Stimulated activated CD4-positive, alpha-beta T cell treated with anti-CD3 and anti-CD28 coated beads, Interleukin-15, amount 100 ng/mL, for 24 hours (primary cell): ENCODE measurements at places on chromosomes 16 and 17.
A peak's percentile ranks its signal among the peaks of the same experiment; 100 is the strongest.

DNA sequence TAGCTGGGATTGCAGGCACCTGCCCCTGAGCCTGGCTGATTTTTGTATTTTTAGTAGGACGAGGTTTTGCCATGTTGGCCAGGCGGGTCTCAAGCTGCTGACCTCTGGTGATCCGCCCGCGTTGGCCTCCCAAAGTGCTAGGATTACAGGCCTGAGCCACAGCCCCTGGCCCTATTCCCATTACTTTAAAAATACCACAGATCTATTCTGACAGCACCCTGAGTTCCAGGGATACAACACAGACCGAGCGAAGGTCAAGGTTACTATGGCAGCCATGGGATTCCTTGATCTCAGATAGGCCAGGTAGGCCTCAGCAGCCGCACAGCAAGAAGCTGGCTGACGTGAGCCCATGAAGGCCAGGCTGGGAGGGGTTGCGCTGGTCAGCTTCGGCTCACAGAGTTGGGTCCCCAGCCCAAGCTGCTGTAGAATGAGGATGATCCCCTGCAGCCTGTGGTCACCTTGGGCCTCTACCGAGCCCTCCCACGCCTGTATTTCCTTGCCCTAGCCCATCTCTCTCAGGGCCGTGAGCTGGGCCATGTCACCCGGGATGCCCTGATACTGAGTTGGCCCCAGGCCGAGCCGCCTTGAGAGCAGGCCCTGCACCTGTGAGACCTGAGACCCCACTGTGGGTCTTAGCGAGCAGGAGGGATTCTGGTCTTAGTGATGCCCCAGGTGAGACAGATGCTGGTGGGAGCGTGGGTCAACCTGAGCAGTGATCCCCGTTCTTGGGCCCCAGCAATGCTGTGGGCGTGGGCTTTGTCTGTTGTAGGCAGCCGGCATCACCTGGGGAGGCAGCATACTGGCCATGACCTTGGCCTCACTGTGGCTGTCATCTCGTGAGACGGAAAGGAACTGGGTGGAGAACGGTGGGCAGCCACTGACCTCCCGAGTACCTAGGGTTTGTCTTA, 16.9 kb upstream of the RNF213 start:
- DNase-seq = no peak

- DNase-seq = peak; percentile 81
These were observed 17.7 kb downstream of the PSMD11 start for GRCh38 chr17:32461853-32462617.

DNA sequence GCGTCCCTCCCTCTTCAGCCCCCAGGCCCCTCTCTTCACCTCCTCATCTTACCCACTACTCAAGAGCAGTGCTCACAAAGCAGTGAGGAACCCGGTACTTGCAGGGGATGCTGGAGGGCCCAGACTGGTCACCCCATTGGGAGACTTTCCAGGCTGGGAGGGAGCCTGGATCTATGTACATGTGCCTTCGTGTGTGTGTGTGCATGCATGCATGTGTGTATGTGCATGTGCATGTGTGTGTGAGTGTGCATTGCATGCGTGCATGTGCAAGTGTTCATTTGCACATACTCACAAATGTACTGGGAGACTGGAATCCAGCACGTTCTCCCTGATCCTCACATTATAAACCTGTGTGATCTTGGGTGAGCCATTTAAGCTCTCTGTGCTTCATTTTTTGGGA, 696.0 kb upstream of the EEF2KMT start:
- DNase-seq = no peak

- no peak for DNase-seq
These were observed 166.2 kb downstream of the XYLT1 start for GRCh38 chr16:17304491-17305119.

GRCh38 chr17:81239714-81240555, 817 bp downstream of the NDUFAF8 start:
- DNase-seq = peak; percentile 69

- no peak for DNase-seq
These were observed 89.7 kb downstream of the WWOX start for GRCh38 chr16:78189121-78189520.

DNA sequence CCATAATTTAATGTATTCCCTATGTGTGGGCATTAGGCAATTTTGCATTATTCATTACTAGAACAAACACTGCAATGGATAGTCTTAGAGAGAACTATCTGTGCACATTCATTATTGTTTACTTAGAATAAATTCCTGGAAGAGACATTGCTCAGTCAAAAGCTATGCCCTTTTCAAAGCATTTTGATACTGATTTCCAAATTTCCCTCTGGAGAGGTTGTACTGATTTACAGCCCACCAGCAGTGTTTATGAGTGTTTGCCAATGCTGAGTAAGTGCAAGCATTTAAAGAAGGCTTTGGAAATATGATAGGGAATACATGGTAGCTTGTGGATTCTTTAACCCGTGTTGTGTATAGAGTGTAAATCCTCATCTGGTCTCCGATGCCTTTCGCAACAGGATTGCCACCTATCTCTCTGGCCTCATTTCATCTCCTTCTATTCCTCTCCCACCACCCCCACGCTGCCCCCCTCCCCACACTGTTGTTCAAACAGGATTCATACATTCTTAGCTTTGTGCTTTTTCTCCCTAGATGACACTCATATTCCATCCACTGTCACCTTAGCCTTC, 33.4 kb upstream of the MMD start:
- DNase-seq = no peak

- DNase-seq = no peak
These were observed 477.4 kb downstream of the SLC39A11 start for GRCh38 chr17:72614871-72615626.

- DNase-seq = no peak
These were observed 9.5 kb upstream of the LGALS9 start for GRCh38 chr17:27621536-27621935.

- DNase-seq = peak; percentile 97
These were observed 27.8 kb downstream of the TK2 start for GRCh38 chr16:66521951-66522771.

DNA sequence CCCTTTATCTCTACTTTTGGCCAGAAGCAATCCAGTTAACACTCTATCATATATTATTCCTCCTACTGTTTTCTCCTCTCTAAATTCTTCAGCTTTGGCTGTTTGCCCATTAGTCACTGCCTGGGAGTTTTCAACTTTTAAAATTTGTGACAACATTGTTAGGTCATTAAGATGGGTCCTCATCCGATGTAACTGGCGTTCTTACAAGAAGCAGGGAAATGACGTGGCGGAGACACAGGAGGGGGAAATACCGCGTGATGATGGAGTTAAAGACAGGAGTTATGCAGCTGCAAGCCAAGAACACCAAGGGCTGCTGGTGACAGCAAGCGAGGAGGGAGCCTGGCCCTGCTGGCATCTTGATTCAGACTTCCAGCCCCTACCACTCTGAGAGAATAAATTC, 34.8 kb upstream of the CPHXL start:
- peak; percentile 7 for DNase-seq

DNA sequence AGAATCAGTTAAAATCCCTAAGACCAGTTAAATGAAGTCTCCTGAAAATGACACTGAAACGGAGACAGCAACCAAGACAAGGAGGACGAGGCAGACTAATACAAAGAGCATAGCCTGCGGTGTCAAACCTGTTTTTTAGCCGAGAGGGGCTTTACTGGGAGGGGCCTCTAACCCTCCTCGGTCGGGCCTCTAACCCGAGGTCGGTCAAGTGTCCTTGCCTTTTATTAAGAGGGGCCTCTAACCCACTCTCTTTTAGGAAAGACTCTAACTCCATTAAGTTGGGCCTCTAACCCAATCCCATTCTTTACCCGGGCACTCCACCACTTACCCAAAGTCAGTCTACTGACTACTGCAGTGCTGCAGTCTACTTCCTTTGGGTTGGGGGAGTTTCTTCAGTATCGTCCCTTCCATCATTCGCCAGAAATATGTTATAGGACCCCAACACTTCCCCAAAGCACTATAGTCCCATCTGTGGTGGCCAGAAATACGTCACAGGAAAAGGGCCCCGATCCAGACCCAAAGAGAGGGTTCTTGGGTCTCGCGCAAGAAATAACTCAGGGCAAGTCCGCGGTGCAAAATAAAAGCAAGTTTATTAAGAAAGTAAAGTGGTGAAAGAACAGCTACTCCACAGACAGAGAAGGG, 39.2 kb upstream of the ARL4D start:
- DNase-seq = no peak

- DNase-seq = no peak
These were observed 409.9 kb downstream of the SLC39A11 start for GRCh38 chr17:72682605-72683004.

DNA sequence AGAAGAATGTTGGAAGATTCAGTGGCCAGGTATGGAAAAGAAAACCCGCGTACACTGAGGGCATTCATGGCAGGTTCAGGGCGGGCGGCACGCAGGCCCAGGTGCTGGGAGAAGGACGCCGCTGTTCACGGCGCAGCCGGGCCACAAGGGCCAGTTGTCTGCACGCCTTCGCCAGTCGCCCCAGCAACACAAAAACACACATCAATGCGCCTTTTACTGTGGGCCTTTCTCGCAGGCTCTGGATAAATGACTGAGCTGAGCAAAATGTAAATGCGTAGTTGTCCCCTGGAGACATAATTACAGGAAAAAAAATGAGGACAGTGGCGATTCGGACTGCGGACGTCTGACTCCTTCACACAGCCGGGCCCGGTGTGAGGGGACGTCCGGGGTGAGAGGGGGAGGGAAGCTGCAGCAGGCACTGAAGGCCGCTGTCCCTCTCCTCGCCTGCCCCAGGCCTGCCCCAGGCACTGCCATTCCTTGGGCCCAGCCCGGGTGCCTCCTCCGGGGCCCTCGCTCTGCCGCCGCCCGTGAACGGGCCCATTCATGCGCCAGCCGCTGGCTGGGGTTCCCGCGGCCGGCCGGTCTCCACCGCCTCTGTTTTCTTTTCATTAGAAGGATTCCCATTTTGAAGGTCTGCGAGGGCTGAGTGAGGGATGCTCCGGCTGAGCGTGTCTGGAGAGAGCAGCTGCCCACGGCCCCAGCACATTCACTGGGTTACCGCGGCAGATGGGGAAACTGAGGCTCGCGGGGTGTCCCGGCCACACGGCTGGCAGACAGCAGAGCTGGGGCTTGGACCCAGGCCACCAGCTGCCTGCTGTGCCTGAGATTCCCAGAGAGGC, 6.5 kb upstream of the ZNF469 start:
- DNase-seq = no peak

- DNase-seq = no peak
These were observed 2064.6 kb downstream of the TP53TG3F start for GRCh38 chr16:35523991-35524390.

GRCh38 chr16:14193316-14193871, 122.3 kb downstream of the MRTFB start:
- peak; percentile 34 for DNase-seq

GRCh38 chr16:66618588-66619375, 14.3 kb downstream of the CMTM3 start:
- no peak for DNase-seq

GRCh38 chr16:48318630-48319029, 66.6 kb downstream of the SIAH1 start:
- DNase-seq = peak; percentile 5

GRCh38 chr16:81875461-81875860, 96.4 kb downstream of the PLCG2 start:
- no peak for DNase-seq

DNA sequence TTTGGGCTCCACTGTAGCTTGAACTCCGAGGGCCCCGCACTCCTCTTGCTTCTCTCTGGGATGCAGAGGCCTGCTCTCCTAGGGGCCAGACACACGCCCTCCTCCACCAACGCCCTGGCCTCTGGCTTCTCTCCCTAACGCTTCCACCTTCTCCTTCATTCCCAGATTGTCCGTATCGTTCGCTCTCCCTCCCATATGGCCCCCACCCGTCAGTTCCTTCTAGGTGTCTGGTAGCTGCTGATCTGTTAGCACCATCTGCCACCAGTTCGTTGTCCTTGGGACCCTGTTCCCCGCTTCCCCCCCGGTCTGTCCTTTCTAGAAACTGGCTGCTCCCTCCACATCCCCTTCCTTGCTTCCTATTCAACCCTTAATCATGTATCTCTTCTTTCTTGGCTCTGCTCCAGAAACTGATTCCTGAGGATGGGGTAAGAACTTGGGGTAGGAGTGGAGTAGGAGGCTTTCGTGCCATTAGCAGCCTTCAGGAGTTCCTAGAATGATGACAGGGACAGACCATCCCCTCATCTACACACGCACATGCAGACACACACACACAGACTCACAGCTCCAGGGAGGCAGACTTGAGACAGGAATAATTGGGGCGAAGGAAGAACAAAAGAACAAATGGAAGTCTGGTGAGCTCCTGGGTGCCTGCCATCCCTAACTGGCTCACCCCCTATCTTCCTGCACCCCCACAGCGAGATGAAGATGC, 4.3 kb downstream of the ATP1B2 start:
- DNase-seq = no peak

DNA sequence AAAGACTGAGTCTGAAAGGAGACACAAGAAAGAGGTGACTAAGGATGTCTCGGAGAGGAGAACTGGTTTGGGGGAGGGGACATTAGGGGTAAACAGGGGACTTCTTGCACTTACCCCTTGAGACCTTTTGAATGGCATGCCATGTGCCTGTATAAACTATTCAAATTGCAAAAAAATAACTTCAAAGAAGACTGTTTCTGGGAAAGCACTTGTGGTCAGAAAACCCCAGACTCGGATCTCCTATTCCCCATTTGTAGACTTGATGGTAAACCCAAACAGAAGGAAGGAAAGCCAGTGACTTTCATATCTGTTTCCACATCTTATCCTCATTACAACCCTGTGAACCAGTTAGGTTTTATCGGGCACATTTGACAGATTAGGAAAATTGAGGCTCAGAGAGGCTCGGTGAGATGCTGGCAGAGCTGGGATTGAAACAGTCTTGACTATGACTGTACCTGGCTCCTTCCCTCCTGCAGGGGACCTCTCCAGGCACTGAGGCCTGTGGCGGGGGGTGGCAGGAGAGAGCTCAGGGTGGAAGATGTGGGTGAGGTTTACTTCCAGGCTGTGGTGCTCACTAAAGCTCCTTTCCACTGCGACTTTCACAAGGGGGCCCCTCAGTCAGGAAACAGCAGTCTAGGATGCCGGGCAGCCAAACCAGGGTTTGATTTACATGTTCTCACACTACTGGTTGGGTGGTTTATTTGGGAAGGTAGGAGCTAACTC, 30.5 kb upstream of the PLCG2 start:
- DNase-seq = peak; percentile 15

DNA sequence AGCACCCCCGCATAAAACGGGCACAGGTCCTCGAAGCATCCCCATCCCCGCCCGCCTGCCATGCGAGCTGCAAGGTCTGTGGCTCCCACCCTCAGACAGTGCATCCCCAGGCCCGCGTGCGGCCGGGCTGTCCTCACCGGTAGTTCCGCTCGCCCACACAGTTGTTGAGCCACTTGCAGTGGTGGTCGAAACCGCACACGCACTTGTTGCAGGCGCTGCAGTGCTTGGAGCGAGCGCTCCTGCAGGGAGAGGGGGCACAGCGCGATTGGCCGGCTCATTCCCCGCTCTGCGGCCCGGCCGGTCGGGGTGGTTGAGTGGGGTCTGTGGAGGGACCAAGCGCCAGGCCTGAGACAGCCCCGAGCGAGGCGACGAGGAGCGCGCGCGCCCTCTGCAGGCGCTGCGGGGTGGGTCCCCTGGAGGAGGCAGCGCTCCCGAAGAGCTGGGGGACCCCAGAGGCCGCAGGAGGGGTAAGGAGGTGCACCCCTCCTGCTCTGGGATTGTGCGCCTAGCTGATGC, 6.0 kb upstream of the TPPP3 start:
- peak; percentile 67 for DNase-seq
